ENCODE measurements at places on chromosomes 4 and X.

GRCh38 chrX:45842207-45842925 lies 641.7 kb upstream of the DIPK2B start:
- no peak for DNase-seq

- DNase-seq = no peak
These were observed 9.5 kb downstream of the XPNPEP2 start for GRCh38 chrX:129748305-129748704.

DNA sequence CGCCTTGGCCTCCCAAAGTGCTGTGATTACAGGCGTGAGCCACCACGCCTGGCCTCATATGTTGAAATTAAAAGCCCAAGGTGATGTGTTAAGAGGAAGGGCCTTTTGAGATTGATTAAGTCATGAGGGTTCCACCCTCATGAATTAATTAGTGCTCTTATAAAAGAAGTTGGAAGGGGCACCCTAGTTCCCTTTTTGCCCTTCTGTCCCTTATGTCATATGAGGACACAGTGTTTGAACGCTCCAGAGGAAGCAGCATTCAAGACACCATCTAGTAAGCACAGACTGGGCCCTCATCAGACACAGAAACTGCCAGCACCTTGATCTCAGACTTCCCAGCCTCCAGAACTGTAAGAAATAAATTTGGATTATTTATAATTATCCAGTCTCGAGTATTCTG lies 5.1 kb upstream of the APLN start:
- no peak for DNase-seq

DNA sequence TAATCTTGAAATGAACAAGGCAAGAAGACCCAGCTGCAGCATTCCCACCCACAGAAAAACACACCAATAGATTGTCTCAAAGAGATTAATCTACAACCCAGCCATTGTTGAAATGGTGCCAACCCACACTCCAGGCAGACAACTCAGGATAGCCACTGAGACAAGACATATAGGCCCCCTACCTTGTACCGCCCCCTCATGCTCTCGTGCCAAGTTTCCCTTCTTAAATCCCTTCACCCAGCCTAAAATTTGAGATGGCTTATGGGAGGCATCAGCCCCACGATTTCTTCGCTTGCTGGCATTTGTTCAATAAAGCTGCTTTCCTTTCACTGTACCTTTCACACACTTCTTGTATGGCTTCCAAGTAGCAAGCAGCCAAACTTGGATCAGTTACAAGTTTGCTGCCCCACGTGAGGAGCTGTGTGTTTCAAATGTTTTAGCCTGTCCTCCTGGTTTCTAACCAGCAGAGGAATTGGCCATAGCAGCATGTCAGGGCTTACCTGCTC lies 1754.1 kb downstream of the C4orf33 start:
- DNase-seq = no peak

DNA sequence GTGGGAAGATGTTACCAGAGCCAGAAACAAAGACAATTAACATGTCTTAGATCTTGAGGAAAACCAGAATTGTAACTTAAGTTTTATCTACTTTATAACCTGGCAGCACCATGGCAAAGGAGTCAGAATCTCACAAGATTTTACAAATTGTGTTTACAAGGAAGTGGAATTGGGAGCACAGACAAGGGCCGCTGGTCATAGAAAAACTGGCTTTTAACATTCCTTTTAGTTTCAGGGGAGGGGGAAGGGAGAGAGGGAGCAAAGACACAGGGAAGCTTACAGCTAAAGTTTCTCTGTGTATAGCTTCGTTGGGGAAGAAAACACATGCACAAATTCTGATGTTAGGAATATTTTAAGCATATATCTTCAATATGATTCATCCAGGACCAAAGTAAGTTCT lies 10.3 kb upstream of the UGT2B11 start:
- no peak for DNase-seq

- no peak for DNase-seq
These were observed 29.4 kb downstream of the XG start for GRCh38 chrX:2781226-2781571.

Data from amygdala (tissue), 56 donors.